CD4-positive, alpha-beta T cell treated with Interferon gamma for 1 hour (primary cell): ENCODE measurements at places on chromosomes 3 and 15.

GRCh38 chr3:101928890-101929289 is 79.6 kb downstream of the NFKBIZ start:
- DNase-seq, result no peak

- DNase-seq, result no peak
Observed at GRCh38 chr15:28911310-28911931, 25.6 kb downstream of the APBA2 start.

DNA sequence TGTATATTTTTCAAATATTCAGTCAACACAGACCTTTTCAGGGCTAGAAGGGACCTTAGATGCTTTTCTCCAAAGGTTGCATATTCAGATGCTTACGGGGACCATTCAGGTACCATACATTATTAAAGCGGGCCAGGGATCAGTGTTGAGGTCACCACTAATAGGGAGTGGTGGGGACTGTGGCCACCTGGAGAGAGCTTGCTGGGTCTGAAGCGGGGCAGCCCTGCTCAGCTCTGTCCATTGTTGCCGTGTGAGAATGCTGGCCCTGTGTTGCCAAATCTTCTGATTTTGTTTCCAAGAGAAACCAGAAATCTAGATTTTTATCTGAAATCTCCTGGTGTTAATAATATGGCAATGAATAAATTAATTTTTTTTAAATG is 23.7 kb downstream of the ABHD2 start:
- DNase-seq, result no peak

- no peak for DNase-seq
Observed at GRCh38 chr15:47184908-47185801, 532.1 kb upstream of the SEMA6D start.

DNA sequence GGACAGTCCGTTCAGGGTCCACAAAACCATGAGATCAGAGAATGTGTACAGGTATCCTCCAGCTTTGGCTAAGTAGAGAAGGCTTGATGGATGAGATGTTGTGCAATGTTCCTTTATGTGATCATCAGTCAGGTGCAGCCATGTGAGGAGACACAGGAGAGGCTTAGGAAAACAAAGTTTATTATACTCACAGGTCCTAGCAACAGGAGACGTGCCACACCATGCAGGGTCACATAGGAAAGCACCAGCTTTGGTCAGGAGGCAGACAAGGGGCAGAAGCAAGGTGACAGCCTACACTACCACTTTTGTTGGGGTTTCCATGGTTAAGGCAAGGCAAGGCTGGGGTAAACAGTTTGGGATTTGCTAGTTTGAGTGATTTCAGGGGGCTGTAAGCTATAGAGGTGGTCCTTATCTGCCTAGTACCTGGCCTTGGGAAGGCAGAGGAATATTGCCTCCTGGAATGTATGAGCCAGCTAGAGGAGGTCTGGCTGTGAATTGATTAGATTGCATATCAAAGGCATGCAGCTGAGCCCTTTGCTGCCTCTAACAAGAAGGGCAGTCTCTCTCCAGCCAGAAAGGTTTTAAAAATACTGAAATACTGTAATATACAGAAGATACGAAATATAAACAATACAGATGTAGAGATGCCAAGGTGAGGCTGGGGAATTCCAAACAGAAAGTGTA is 248.6 kb downstream of the RYR3 start:
- DNase-seq, result no peak

- DNase-seq, result no peak
Observed at GRCh38 chr3:137217733-137218132, 259.9 kb downstream of the IL20RB start.

GRCh38 chr3:130748981-130749380 is 2.4 kb upstream of the PIK3R4 start:
- no peak for DNase-seq

GRCh38 chr15:65400760-65401610 is 21.8 kb downstream of the IGDCC4 start:
- DNase-seq, result no peak

DNA sequence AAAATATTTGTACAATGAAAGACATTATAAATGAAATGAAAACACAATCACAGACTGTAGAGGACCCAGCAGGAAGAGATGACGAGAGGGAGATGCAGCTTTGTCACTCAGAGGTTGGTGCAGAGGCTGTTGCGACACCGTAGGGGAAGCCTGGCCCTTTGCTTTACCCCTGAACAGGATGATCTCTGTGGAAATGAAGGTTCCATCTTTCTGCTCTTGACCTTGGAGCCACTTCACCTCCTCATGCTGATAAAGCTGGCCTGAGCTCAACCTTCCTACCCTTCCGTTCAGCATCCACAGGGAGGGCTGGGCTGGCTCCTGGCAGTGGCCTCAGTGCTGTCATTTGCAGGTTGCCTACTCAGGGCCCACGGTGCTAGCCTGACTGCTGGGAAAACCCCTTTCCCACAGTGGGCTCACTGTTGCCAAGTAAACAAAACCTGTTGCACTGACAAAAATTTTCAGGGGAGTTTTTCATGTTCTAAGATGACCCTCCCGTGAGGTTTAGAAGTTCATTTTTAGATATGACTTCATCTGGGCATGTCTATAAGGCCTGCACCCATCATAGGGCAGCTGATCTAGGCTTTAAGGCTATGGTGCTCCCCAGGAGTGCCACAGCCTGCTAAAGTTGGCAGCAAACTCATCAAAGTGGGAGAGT is 3.0 kb upstream of the CD80 start:
- peak; percentile 77 for DNase-seq

DNA sequence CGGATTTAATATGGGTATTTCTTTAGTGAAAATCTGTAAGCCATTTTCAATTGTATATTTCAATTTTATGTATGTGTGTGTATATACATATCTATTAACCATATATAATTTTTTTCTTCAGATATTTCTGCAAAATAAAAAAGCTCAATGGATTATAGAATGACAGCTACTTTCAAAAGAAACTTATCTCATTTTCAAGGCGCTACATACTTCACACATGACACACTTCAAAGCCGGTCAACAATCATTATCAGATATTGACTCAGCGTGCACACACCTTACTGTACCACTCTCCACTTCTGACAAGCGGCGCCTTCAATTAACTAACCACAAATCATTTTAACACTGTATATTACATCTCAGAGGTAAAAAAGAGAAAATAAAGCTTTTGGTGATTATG is 39.6 kb downstream of the ATP13A3 start:
- no peak for DNase-seq

DNA sequence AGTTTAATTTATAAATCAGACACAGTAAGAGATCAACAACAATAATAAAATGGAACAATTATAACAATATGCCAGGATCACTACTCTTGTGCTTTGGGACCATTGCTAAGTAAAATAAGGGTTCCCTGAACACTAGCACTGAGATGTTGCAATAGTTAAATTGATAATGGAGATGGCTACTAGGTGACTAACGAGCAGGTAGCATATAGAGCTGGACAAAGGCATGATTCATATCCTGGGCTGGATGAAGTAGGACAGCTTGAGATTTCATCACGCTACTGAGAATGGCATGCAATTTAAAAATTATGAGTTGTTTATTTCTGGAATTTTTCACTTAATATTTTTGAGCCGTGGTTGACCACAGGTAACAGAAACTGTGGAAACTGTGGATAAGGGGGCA is 20.7 kb upstream of the MYZAP start:
- DNase-seq, result no peak

DNA sequence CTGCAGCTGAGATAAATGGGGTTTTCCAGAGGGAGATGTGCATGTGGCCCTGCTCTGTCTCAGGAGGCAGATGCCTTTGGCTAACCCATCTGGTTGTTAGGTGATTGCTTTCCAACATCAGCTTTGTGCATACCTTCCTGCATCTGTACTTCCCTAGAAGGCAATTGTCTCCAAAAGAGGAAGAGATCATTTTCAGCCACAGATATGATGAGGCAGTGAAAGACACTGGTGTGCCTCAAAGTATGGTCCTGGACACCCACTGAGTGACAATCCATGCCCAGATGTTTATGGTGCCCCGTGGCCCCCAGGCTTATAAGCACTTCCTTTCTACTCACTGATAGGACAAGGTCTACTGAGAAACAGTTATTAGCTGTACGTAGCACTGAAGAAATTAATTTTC is 117.5 kb upstream of the NR2F2 start:
- no peak for DNase-seq

- no peak for DNase-seq
Observed at GRCh38 chr3:157120071-157120892, 39.7 kb downstream of the CCNL1 start.

GRCh38 chr15:90893175-90894090 is 9.1 kb downstream of the FES start:
- DNase-seq, result no peak

DNA sequence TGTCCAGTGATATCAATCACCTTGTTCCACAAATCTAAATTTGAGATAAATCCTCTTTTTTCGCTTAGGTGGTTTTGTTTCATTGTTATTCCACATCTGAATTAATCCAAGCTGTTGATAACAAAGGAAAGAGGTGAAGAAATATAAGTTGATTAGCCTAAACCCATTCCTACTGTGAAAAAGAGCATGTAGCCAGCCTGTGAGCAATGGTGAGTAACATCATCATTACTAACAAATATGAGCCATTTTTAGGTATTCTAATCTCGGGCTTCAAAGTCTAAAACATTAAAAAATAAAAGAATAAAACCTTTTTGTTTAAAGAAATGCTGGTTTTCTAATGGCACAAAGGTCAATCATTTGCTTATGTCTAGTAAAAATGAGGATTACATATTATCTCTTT is 52.1 kb upstream of the P3H2 start:
- no peak for DNase-seq

GRCh38 chr3:195911041-195911945 is 2.9 kb upstream of the TNK2 start:
- DNase-seq, result no peak

DNA sequence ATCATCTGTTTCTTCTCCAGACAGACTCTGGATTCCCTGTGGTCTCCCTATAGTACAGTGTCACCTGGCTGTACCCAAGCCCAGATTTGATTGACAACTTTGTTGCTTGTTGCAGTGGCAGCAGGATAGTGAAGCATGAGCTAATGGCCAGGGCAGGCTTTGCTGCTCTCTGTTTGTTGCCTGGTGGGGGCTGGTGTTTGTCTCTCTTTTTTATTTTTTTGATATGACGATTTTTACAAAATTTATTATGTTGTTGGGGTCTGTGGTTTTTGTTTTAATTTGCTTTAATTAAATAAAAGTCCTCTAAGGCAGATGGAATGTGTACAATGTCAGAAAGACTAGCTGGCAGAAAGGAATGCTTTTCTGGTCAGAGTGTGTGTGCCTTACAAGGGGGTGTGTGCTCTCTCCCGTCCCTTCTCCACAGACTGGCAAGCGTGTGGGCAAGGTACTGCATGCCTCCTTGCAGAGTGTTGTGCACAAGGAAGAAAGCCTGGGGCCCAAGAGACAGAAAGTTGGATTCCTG is 15.2 kb upstream of the CLEC3B start:
- no peak for DNase-seq
